Lower lobe of right lung (tissue), 2 donors: ENCODE measurements at places on chromosomes 3 and 15. TPM values are rescaled to one million over a fixed set of nuclear protein-coding genes. Genes with fewer than 3 reads are reported as not detected.

- no peak for DNase-seq
Observed at GRCh38 chr15:60703207-60703933, 224.4 kb upstream of the ICE2 start.

DNA sequence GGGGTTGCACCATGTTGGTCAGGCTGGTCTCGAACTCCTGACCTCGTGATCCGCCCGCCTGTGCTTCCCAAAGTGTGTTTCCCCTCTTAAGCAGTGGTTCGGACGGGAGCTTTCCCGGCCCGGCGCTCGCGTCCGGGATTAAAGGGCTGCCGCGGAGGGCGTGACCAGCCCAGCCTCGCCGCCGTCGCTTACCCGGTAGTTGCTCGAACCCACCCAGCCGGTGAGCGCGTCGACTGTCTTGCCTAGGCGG, 513 bp downstream of the CLASP2 start:
- peak; percentile 84 for DNase-seq

DNA sequence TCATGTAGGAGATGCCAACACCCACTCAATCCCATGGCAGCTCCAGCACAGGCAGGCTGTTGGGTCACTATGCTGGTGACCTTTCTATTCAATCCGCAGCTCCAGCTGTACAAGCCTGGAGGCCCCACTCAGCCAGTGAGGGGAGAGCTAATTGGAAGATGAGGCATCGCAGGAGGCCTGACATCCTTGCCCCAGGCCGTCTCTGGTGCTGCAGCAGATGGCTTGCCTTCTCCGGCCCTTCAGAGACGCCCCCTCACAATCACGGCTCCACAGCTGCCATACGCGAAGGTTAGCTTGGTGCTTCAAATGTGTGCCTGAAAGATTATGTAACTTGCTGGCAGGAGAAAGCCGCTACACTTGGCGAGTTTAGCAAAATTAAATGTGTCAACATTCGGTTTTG, 104.2 kb upstream of the CLSTN2 start:
- peak; percentile 50 for DNase-seq

GRCh38 chr3:172869368-172869771, 118.8 kb downstream of the ECT2 start:
- no peak for DNase-seq

DNA sequence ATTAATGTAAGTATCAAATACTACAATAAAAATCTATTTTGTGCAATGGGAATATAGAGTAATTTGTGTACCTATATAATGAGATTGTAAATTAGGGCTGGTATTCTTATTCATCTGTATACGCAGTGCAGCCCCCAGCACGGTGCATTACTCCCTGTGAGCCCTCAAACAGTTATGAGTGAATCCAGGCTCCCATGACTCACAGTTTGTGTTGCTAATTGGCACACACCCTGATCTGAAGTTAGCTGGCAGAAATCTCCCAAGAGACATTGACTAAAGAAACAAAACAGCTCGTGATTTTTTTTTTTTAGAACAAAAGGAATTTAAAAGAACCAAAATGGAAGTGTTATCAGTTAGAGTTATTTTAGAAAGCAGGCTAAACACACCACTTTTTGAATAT, 15.7 kb downstream of the GK5 start:
- DNase-seq = no peak

GRCh38 chr3:14890476-14890875, 56.9 kb upstream of the NR2C2 start:
- DNase-seq = no peak

DNA sequence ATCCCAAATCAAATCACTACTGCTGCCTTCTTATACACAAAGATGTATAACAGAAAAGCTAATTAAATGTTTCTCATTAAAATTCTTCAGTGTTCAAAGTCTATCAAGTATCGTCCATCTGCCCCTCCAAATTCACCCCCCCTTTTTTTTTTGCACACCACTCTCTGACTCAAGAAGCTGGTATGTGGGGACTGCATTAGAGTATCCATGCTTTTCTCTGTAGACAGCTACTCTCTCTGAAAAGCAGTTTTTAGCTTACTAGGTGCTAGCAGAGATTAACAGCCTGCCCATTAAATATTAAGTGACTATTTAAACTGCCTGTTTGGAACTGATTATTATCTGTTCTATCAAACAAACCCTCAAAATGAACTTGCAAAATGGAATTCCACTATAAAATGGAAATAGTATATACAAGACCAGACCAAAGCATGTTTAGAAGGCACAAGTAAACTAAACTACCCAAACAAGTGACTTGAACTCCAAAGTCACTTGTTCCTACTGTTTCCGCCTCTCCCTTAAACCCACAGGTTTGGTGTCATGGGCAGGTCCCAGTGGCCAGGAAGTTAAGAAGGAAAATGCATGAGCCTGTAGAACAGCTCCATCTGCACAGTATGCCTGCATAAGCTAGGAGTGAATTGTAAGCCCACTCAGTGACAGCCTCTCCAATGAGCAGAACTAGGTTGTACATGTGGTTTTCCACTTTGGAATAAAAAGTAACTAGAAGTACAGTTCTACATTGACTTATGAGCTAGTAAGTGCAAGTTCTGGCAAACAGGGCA, 32.5 kb downstream of the GBE1 start:
- no peak for DNase-seq

GRCh38 chr3:16884748-16885592, at the start of gene PLCL2:
Gene PLCL2, plus strand, starts transcription at chr3:16884955. Its CDS starts 85 bp downstream, at chr3:16885040.
- peak; percentile 69 for DNase-seq

- DNase-seq = no peak
Observed at GRCh38 chr3:100183608-100184125, 69.4 kb upstream of the FILIP1L start.

- DNase-seq = no peak
Observed at GRCh38 chr15:82963471-82964341, 11.2 kb upstream of the HOMER2 start.

DNA sequence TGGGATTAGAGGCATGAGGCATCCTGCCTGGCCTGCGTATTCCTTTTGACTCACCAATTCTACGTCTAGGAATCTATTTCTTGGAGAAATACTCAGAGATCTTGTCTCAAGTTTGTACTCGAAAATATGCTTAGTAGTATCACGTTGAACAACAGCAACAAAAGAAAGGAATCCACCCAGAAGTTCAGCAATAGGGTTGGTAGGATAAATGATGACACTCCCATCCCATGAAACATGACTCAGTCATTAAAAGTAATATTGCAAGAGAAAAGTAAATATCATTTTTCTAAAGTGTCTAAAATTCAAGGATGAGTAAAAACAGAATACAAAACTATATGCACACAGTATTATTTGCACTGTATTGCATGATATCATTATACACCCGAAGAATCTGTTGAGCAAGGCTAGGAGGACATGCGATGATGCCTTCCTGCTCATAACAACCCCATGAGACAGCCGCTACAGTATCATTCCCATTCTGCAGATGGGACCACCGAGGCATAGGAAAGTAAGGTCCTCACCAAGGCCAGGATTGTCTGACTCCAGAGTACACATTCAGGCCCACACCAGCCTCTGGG, 61.5 kb downstream of the SLC6A1 start:
- DNase-seq = no peak

- DNase-seq = peak; percentile 51
Observed at GRCh38 chr3:99505646-99506269, 132.6 kb upstream of the COL8A1 start.

- DNase-seq = no peak
Observed at GRCh38 chr3:124966521-124967445, 32.2 kb upstream of the MUC13 start.

DNA sequence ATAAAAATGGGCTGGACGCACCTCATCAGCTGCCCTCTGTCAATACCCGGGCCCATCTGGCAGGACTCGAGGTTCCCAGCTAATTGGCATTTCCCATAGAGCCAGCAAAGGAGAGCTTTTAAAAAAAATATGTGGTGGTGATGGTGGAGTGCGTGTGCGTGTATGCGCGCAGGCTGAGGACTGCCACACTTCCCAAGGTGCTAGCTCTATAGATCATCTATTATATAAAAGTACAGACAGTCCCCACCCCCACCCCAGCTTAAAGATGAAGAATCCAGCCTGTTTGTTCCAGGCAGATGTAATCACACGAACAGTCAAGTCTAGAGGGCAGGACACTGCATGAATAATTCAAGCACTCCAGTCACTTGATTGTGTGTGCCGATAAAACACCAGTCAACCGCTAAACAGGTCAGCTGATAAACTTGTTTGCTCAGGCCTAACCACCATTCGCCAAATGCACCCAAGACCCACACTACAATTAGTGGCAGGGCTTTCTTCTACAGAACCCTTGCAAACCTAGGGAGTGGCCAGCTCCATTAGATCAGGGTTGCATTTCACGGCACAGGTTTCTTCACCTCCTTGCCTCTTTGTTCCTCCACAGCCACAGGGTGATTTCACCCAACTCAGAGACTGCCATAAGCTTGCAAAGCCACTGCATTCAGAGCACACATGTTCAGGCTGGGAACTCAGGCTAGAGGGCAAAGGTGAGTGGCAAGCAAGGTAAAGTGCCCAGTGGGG, 5.8 kb downstream of the TLE3 start:
- DNase-seq = no peak

DNA sequence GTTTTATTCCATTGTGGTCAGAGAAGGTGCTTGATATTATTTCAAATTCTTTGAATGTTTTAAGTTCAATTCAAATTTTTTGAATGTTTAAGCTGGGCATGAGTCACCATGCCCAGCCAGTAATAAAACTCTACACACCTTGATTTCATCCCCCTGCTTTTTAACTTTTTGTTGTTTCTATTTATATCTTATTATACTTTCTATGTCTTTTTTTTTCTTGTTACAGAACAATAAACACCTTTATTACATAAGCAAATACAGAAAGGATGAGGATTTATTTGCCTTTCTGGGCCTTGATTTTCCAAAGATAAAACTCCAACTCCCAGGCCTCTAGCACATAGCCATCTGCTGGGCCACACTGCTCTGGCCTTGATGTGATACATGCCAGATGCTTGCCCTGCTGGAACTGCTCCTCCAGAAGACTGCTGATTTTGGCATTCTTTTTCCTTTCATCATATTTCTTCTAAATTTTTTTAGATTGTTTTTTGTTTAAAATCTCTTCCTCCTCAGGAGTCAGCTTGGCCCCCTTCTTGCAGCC, 14.0 kb downstream of the DNAH12 start:
- DNase-seq = no peak

- DNase-seq = no peak
Observed at GRCh38 chr15:80887148-80887547, 102.5 kb downstream of the MESD start.

DNA sequence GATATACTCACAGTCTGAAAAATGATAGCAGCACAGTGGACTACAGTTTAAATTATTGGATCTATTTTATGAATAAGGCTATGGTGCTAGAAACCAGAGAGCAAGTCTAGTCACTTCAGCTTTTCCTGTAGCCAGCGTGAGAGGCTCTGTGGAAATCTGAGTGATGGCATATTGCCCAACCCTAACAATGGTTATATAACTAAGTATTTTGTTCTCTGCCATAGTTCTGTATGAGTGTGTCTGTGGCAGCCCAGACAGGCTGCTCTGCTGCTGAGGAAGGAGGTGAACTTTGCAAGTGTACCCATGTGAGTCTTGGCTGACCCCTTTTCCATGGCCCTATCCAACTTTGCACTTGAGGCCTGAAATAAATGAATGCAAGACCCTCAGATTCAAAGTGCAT, 105.7 kb downstream of the LRTM1 start:
- DNase-seq = no peak

DNA sequence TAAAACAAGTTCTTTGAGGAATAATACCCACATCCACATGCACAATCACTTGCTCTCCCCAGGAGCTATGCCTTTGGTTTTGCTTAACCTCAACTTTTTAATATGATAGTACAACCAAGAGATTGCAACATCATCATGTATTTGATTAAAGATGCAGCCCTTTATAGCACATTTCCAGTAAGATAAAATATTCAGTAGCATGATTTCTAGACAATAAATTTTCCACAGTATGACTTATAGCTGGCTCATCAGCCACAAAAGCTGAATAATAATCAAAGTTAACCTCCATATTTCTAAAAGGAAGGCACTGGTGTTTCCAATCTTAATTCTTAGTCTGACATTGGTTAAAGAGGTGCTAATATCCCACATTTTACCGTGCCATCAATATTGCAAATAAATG, 622.5 kb downstream of the TBL1XR1 start:
- no peak for DNase-seq

DNA sequence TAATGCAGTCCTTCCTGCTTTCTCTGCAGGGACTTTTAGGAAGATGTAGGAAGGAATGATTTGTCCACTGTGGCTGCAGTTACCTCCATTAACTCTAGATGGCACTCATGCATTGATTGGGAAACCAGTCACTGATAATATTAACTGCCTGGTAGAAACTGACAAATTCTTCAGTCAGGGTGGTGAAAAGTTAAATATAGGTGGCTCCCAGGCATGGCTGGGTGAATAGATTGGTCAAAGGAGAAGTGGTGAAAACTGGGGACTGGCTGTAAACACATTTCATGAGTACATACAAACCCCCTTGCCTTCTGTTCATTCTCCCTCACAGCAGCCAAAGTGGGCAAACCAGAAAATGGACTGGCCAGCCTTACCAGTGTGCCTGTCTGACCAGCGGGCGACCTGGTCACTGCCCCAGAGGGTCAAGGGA, 333.4 kb downstream of the THSD4 start:
- no peak for DNase-seq

DNA sequence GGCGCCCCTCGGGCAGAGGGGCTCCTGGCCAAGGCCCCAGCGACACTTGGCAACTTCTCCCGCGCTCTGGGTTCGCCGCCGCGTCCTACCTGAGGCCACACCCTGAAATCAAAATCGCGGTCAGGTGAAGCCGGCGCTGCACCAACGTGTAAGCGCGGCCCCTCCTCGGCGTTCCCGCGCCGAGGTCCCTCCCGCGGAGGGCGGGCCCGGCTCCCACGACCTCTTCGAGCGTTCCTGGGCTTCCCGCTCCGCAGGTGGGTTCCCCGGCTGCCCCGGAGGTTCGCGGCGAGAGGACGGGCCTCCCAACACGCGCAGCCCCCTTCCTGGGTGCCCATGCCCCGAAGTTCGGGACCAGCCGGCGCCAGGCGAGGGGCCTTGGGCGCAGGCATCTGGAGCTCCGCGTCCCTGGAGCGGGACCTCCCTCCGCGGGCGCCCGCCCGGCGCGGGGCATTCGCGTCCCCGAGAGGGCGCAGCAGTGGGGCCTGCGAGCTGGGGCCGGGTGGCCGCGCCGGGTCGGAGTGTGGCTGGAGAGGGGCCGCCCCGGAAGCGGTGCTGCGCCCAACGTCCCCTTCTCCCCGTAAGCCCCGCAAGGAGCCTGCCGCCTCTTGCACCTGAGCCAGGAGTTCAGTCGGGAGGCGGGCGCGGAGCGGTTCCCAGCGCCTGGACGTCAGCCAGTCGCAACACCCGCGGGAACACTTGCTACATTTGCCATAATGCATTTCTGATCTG, 13.7 kb downstream of the PAK6 start:
- DNase-seq = peak; percentile 79

The HDGFL3 gene
- total RNA-seq = 26.5 TPM

The DLL4 gene
- total RNA-seq = 21.3 TPM

The FAM174B gene
- 57.7 TPM for total RNA-seq

The TFDP2 gene
- total RNA-seq = 41.3 TPM

The ULK4 gene
- 11.4 TPM for total RNA-seq

The TNNC1 gene
- total RNA-seq = 44.0 TPM

The PPIP5K1 gene
- total RNA-seq = 31.6 TPM

The IGSF11 gene
- total RNA-seq = 1.1 TPM

The RPP25 gene
- 17.0 TPM for total RNA-seq

The ACAP2 gene
- total RNA-seq = 68.9 TPM

The GMPS gene
- total RNA-seq = 39.9 TPM

The CADM2 gene
- total RNA-seq = 0.83 TPM

The C3orf49 gene
- not detected for total RNA-seq

The ATP10A gene
- 43.5 TPM for total RNA-seq

The COLQ gene
- total RNA-seq = 2.0 TPM

The SNTN gene
- total RNA-seq = 12.8 TPM

The MNS1 gene
- 2.3 TPM for total RNA-seq
